ENCODE measurements at places on chromosomes 2 and 18. TPM values are rescaled to one million over a fixed set of nuclear protein-coding genes. Genes with fewer than 3 reads are reported as not detected.

RGPD4 gene
- total RNA-seq = not detected

CNTNAP5 gene
- total RNA-seq = not detected

CEBPZ gene
- total RNA-seq = 19.7 TPM

LRATD1 gene
- not detected for total RNA-seq

MORN2 gene
- 22.0 TPM for total RNA-seq

CD207 gene
- total RNA-seq = not detected

ARHGAP25 gene
- total RNA-seq = 1.8 TPM

LINC00305 gene
- not detected for total RNA-seq
